Stimulated activated CD8-positive, alpha-beta memory T cell treated with anti-CD3 and anti-CD28 coated beads, Interleukin-7, amount 100 ng/mL, for 1 hour (primary cell): ENCODE measurements at places on chromosomes 12 and 14.

DNA sequence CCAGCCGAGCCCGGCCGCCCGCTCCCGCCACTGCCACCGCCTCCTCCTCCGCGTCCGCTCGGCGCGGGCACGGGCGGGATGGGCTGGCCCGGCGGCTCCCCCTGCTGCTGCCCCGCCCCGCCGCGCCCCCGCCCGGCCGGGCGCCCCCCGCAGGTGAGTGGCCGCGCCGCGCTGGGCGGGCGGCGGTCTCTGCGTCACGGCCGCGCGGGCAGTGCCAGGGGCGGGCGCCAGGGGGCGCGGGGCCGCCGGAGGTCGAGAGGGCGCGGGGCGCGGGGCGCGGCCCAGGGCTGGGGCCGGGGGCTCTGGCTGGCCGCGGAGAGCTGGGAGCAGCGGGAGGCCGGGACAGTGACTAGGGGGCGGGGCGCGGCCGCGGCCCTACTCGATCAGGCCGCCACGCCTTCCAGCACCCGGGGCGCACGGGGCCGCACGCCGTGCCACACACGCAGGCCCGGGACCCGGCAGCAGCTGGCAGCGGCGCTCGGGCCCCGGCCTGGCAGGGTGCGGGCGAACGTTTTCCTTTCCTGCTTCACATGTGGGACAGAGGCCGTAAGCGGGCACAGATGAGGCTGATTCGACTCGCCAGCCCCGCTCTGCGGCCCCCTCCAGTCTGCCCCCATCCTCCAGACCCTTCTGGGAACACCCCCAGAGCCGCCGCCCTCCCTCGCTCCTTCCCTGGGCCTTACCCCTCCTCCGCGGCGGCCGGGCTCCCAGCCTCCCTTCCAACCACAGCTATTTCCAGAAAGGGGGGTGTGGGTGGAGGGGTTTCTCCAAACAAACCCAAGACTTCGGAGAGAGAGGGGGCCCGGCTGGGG lies 2.4 kb upstream of the TNS2 start:
- peak; percentile 35 for DNase-seq

DNA sequence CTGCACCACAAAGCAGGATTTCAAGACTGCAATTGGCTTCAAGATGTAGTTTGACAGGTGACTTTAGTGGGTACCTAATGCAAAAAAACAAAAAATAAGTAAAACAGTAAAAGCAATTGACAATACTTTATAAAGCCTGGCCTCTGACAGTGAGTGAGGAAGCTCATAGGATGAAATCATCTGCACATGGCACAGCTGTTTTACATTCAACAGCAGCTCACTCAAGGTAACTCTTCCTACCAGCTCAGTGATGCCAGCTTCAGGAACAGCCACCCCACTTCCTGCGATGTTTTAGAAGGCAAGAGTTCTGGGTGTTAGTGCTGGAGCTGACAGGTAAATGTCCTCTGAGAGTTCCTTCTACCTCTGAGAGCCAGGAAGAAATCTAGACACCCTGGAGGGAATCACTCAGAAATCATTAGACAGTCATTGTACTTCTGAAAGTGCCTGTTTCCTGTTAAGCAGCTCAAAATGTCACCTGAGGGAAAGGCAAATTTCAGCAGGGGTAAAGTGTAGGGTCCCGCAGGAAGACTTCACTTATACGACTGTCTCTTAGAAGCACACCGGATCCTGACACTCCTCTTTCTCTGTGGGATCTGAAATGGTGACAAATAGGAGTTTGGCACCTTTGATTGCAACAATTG lies 99.9 kb downstream of the FOXN3 start:
- no peak for DNase-seq

DNA sequence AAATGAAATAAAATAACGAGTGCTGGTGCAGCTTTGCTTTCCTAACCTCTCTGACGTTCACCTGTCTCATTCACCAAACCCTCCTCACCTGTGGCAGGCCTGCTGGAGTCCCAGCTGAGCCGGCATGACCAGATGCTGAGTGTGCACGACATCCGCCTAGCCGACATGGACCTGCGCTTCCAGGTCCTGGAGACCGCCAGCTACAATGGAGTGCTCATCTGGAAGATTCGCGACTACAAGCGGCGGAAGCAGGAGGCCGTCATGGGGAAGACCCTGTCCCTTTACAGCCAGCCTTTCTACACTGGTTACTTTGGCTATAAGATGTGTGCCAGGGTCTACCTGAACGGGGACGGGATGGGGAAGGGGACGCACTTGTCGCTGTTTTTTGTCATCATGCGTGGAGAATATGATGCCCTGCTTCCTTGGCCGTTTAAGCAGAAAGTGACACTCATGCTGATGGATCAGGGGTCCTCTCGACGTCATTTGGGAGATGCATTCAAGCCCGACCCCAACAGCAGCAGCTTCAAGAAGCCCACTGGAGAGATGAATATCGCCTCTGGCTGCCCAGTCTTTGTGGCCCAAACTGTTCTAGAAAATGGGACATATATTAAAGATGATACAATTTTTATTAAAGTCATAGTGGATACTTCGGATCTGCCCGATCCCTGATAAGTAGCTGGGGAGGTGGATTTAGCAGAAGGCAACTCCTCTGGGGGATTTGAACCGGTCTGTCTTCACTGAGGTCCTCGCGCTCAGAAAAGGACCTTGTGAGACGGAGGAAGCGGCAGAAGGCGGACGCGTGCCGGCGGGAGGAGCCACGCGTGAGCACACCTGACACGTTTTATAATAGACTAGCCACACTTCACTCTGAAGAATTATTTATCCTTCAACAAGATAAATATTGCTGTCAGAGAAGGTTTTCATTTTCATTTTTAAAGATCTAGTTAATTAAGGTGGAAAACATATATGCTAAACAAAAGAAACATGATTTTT lies 17.1 kb upstream of the AMN start:
- DNase-seq: no peak

DNA sequence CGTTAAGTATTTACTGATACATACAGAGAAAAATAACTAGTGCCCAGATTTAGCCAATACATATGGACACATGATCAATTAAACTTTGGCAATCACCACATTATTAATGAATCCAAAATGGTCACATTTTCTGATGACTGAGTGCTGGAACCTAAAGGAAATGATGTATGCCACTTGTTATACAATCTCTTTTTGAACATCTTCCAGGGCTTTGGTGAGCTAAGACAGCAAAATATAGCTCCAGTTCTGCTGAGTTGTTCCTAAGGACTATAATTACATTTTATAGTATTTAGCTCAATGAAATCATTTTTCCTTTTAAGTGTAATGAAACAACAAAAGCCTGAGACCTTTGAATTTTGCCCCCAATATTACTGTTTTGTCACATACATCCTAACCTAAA lies 329.1 kb upstream of the ATP2B1 start:
- no peak for DNase-seq

GRCh38 chr12:820336-820735 lies 68.0 kb downstream of the WNK1 start:
- DNase-seq: no peak

GRCh38 chr14:89719366-89720075 lies 235.0 kb downstream of the EFCAB11 start:
- no peak for DNase-seq

DNA sequence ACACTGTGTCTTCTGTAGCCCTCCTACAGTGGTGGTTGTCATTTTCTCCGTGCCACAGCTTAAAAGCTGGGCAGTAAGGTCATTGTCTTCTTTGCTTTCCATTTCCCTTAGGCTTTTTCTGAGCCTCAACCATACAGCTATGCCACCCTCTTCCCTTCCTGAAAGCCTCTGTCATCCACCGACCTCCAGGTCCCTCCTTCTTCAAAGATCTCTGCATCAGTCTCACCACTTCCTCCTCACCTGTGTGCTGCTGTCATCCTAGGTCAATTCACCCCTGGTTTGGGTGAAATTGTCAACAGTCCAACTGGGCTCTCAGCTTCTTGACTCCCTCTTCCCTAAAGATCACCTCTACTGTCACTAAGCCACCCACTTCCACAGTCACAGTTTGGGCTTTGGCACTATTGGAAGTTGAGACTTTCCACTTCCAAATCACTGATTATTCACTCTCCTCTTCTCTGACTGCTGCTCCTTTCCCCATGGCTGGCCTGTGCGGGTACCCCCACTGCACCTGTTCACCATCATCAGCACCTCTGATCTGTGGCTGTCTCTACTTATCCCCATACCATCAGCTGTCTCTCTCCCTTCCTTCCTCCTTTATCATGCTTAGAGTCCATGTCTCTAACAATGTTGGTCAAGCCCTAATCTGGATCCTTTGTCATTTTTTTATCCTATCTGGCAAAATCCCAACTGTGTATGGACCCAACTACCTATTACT lies 15.5 kb upstream of the TSPAN9 start:
- no peak for DNase-seq

- no peak for DNase-seq
These were observed 38.9 kb downstream of the TPCN1 start for GRCh38 chr12:113260127-113260526.

DNA sequence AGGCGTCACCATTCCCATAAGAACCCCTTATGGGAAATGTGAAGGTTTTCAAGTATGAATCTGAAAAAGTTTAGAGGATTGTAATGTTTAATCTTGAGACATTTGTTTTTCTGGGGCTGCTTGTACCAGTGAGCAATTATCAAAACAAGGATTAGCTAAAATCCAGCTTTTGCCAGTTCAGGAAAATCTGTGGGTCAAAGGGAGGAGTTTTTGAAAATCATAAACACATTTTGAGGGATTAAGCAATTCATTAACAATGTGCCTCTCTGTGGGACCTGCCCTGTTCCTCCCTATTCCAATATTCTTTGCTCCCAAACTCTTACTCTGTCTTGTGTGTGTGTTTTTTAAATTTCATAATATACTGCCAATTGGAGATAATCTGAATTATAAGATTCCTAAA lies 11.7 kb upstream of the DAAM1 start:
- DNase-seq: no peak

DNA sequence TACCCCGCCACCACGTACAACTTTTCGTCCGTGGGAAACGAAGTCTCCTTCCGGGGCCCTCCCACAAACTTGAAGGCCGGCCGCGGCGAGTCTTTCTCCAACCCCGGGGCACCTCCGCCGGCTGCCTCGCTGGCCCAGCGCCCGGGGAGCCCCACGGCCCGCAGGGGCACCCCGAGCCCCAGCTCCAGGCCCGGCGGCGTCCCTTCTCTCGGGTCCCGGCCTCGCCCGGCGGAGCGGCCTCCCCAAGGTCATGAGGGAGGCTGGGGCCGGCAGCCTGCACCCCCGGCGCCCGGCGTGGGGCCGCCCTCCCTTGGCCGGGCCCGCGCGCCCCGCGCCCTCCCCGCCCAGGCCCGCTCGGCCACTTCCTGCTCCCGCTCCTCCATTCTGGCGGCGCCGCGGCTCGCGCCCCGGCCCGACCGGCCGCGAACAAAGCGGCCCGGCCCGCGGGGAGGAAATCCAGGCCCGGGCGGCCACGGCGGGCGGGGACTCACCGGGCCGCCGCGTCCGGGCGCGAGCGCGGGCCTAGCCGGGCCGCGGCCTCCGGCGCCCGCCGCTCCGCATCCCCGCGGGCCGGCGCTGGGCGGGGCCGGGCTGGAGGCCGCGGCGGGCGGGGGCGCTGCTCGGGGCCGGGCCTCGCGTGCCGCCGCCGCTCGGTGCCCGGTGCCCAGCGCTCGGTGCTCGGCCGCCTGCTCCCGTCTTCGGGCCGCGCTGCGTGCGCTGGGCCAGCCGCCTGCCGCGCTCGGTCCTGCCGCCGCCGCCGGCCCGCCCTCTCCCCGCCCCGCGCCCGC lies at the start of gene AKT1:
TSS of gene AKT1 (minus strand) at position 756 of the 788 bp plus-strand sequence. CDS start 3,105 bp downstream, outside the sequence.
- DNase-seq: no peak

GRCh38 chr12:110853836-110854235 lies 7.0 kb downstream of the CCDC63 start:
- DNase-seq: no peak

GRCh38 chr14:37230551-37231194 lies 32.9 kb downstream of the MIPOL1 start:
- DNase-seq: no peak

DNA sequence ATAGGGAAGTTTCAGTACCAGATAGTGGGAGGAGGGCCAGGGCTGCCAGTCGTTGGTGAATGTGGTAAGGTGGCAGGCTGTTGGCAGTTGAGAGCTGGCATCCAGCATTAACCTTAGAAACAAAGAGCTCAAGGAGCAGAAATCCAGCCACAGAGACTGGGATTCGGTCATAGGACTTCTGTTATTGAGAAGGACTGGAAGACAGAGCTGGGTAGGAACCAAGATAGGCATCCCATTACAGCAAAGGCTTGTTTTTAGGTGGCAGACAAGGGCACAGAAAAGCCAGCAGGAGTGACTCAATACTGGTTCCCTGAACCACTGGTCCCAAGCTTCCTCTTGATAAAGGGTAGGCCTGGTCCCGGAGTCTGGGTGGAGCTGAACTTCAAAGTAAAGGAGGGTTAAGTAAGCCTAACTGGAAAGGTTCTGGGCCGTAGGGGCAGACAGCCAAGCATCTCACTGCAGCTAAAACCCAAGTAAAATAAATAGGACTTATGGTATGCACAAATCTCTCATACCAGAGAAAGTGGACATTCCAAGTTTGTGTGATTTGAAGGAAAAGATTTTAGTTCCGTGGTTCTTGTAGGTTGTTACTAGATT lies 147.9 kb downstream of the ETV6 start:
- DNase-seq: no peak

DNA sequence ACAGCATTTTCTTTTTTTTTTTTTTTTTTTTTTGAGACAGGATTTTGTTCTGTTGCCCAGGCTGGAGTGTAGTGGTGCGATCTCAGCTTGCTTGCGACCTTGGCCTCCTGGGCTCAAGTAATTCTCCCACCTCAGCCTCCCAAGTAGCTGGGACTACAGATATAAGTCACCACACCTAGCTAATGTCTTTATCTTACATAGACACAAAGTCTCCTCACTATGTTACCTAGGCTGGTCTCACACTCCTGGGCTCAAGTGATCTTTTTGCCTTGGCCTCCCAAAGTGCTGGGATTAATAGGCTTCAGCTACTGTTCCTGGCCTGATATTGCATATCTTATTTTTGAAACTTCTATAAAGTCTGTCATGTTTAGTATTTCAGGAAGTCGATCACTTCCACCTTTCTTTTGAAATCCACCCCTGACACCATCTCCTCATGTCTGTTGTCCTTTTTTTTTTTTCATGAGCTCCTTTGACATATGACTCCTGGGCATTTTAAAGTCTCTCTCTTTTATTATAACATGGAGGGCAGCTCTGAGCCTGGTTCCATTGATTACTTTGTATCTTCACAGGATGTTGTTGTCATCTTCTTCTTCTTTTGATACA lies 5.9 kb upstream of the A2ML1 start:
- DNase-seq: no peak

- no peak for DNase-seq
These were observed 68.6 kb upstream of the DIO3 start for GRCh38 chr14:101492716-101493115.

DNA sequence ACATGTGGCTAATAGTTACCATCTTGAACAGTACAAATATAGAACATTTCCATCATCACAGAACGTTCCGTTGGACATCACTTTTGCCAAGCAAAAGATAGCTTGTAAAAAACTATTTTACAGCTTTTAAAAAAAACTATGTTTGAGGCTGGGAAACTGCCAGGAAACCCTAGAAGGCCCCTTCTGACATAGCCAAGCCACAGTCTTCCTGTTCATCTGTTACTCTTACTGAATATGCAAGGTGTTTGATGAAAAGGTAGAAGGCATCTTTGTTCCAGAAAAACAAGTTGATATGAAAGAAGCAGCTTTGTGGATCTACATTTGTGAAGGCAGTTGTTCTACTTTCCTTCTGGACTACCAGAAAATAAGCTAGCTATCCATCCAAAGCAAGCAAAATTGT lies 23.6 kb upstream of the WNK1 start:
- DNase-seq: no peak
